Natural killer cell treated with Interleukin-12 subunit alpha and Interleukin-12 subunit beta and Interleukin-15 and Interleukin-18, amount 100 ng/mL, for 72 hours (primary cell): ENCODE measurements at places on chromosomes 11 and 22. TPM values are rescaled to one million over a fixed set of nuclear protein-coding genes. Genes with fewer than 3 reads are reported as not detected.
A peak's percentile ranks its signal among the peaks of the same experiment; 100 is the strongest.

The OR52H1 gene
- not detected for total RNA-seq

The LARGE2 gene
- not detected for total RNA-seq

The OR5B21 gene
- total RNA-seq, result 3.9 TPM

The APOL1 gene
- total RNA-seq, result 42.2 TPM

The MS4A15 gene
- total RNA-seq, result not detected

The LINC01488 gene
- not detected for total RNA-seq

The ZP1 gene
- not detected for total RNA-seq

The MLC1 gene
- total RNA-seq, result 14.8 TPM

The BDNF gene
- not detected for total RNA-seq

The HSCB gene
- total RNA-seq, result 22.1 TPM

DNA sequence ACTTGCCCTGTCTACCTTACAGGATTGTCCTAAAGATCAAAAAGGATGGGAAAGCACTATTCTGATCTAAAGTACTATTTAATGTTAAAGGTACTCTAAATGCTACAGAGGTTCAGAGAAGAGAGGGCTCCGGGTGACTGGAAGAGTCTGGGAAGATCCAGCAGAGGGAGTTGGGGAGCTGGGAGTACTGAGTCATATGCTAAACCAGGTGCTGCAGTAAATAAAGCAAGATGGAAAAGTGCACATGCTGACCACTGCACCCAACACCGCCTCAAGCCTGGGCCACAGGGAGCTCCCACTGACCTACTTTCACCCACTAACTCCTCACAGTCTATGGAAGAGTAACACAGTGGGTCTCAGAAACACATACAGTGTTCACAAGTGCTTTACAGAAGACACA lies 49.3 kb downstream of the WT1 start:
- DNase-seq, result no peak

- no peak for DNase-seq
These were observed 44.7 kb upstream of the CAPRIN1 start for GRCh38 chr11:34006876-34007275.

GRCh38 chr22:20591660-20592310 lies 84.4 kb downstream of the MED15 start:
- DNase-seq, result no peak

DNA sequence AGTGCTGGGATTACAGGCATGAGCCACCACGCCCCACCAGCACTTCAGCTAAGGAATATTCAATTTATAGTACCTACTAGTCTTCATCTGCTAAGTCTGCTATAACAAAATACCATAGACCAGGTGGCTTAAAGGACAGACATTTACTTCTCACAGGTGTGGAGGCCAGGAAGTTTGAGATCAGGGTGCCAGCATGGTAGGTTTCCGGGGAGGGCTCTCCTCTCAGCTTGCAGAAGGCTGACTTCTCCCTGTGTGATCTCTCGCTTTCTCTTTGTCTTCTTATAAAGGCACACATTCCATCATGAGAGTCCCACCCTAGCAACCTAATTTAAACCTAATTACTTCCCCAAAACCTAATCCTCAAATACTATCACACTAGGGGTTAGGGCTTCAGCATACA lies 433.0 kb downstream of the INSC start:
- no peak for DNase-seq

GRCh38 chr11:833849-834311 lies 1.1 kb downstream of the CD151 start:
- DNase-seq, result no peak

DNA sequence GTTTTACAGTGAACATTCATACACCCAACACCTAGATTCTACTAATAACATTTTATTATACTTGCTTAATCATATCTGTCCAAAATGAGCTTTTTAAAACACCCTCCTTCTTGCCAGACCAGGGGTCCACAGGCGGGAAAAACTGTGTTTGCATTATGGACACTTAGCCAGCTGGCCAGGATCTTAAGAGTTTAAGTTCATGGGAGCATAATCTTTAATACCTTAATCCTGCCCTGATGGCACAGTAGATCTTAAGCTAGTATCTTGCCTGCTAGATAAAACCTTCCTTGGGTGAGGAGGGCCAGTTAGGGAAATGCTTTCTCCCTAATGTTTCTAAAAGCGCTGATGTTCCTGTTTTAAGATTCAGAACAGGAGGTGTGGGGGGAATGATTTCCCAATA lies 13.1 kb upstream of the CCDC134 start:
- DNase-seq, result no peak

GRCh38 chr11:48081151-48082010 lies 101.0 kb downstream of the PTPRJ start:
- DNase-seq, result no peak

GRCh38 chr22:45051419-45051818 lies 41.6 kb upstream of the PHF21B start:
- DNase-seq, result no peak

- DNase-seq, result no peak
These were observed 15.3 kb downstream of the PHF21B start for GRCh38 chr22:44994399-44995104.

DNA sequence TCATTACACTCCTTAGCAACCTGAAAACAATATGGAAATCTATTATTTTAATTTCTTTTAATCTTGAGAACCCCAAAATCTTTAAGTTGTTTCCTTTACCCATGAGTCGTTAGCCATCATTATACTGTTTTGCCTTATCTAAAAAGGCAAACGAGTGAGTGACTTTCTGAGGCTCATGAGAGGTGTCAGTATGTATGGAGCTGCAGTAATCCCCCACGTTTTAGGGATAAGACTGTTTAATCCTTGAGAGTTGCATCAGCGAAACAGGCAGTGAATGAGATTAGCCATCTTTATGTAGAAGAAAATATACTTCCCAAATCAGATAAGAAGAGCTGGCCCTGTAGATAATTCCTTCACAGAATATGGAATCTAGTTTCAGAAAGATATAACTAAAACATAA lies 1147.0 kb downstream of the DLG2 start:
- DNase-seq, result no peak

GRCh38 chr11:135075740-135076139 lies 663.7 kb upstream of the B3GAT1 start:
- no peak for DNase-seq

- peak; percentile 73 for DNase-seq
These were observed 4.6 kb downstream of the PHOX2A start for GRCh38 chr11:72239313-72239848.

DNA sequence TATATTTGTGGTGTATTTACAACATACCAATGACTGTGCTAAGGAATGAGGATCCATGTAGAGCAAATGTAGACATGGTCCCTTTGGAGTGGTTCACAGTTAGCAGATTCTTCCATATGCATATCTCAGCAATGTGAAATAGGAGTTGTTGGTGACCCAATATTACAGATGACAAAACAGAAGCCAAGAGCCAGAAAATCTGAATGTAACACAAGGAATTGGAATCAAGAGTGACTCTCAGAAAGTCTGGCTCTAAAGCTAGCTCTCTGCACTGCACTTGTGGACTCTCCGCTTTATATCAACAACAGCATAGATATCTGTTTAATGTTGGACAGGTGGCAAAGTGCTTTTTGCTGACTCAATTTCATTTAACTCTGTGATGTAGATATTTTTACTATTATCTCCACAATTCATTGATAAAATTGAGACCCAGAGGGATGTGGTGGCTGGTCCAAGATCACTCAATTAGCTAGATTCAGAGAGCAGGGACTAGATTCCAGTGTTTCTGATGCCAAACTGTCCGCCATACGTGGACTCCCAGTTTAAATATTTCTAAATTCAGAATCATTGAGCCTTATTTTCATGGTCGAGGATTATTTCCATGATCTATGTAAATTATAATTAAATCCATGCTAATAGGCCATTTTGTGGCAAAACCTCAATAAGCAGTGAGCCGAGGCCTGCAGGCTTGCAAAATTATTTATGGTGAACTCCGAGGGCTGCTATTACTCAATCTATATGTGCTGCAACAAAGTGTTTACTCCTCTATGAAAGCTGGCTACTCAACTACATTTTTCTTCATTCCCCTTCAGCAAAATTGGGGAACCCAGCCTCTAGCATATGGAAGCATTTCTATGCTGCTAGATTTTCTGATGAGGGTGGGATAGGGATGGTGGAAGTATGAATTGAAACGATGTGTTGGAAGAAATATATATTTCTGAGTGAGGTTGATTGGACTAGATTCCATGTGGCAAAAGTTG lies 21.1 kb upstream of the TENM4 start:
- DNase-seq, result no peak

DNA sequence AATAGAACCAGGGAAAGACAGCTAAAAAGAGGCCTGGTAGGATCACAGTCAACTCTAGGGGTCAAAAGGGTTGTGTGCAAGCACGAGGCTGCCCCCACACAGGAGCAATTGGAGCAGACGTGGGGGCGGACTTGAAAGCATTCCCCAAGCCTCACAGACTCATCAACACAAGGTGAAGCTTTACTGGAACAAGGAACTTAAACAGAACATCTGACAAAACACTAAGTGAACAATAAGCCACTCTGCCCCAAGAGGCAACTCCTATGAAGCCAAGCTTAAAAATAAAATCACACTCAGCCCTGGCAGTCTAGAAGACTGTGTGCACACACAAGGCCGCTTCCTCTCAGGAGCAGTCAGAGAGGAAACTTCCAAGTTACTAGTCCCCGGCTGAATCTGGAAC lies 32.2 kb upstream of the TEAD1 start:
- DNase-seq, result no peak

GRCh38 chr11:83689144-83689780 lies 403.1 kb upstream of the CCDC90B start:
- DNase-seq, result no peak
